ENCODE measurements at places on chromosomes 5 and 9. TPM values are rescaled to one million over a fixed set of nuclear protein-coding genes. Genes with fewer than 3 reads are reported as not detected.

- DNase-seq = no peak
These were observed 117.7 kb downstream of the GAS1 start for GRCh38 chr9:86829496-86830046.

DNA sequence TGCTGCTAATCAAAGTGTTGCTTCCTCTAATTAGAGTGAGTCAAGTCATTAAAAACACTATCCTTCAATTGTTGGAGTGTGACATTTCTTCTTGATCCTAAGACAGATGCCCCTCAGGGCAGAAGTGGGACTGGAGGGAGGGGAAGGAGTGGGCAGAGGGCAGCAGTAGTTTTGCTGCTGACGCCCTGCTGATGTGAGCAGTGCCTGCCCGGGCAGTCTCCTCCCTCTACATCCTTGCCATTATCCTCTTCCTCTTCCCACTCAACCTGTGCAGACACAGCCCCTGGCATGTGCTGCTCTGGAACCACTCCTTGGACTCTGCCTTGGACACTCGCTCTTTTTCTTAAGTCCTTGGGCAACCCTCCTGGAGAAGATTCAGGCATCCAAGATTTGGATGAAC, 232.5 kb downstream of the HSPA4 start:
- no peak for DNase-seq

DNA sequence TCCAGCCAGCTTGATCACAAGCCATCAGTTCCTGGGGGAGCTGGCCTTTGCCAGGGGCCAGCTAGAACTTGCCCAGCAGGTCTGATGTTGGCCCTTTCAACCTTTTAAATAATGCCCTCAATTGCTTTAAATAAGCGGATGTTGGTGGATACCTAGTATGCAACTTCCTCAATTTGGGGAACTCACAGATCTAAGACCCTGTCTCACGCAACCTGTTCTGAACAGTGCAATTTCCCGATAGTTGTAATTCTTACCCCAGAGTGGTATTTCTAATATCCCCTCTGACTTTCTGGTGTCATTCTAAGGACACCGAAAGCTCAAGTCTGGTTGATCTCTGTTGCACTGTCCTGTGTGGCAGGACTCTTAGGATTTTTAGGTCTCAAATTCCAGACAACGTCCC, 23.1 kb downstream of the GALNT12 start:
- no peak for DNase-seq

DNA sequence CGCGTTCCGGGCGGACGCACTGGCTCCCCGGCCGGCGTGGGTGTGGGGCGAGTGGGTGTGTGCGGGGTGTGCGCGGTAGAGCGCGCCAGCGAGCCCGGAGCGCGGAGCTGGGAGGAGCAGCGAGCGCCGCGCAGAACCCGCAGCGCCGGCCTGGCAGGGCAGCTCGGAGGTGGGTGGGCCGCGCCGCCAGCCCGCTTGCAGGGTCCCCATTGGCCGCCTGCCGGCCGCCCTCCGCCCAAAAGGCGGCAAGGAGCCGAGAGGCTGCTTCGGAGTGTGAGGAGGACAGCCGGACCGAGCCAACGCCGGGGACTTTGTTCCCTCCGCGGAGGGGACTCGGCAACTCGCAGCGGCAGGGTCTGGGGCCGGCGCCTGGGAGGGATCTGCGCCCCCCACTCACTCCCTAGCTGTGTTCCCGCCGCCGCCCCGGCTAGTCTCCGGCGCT, at the start of gene DAPK1:
Gene DAPK1, plus strand, starts transcription at position 264 of the 442 bp plus-strand sequence. CDS start 1,211 bp downstream, outside the sequence.
- peak; percentile 84 for DNase-seq

DNA sequence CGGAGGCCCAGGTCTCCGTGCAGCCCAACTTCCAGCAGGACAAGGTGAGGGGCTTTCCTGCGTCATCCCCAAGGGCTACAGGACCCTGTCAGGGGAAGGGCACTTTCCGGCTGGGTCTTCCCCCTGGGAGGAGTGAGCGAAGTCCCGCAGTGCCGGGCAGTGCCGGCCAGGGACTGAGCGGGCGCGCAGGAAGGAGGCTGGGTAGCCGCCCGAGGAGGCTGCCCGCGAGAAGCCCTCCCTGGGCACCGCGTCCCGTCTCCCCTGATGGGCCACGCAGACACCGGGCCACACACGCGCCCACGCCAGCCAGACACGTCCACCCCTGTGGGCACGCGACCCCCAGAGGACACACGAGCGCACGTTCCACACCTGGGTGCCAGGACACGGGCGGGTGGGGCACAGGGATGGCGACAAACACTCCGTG, 357 bp downstream of the PTGDS start:
- DNase-seq = no peak

- DNase-seq = no peak
These were observed 16.5 kb downstream of the GRXCR2 start for GRCh38 chr5:145856285-145856818.

- no peak for DNase-seq
These were observed 116.6 kb downstream of the AOPEP start for GRCh38 chr9:94843134-94843533.

- no peak for DNase-seq
These were observed 3.6 kb upstream of the NR5A1 start for GRCh38 chr9:124510650-124511425.

DNA sequence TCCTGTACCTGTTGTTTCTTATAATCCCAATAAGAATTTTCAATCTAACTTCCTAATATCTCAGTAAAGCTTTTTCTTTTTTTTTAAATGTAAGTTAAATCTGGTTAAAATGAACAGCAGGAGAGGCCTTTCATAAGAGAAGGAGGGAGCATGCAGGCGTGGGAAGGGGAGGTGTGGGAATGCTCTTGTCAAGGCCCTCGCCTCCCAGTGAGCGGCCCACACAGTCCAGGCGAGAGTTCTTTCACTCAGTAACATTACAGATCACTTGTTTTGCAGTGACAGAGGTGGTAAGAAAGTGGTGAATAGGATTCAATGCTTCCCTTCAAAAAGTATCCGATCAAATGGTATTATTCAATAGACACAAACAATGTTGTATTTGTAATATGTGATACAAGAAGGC, 125.0 kb downstream of the EPB41L4A start:
- no peak for DNase-seq

DNA sequence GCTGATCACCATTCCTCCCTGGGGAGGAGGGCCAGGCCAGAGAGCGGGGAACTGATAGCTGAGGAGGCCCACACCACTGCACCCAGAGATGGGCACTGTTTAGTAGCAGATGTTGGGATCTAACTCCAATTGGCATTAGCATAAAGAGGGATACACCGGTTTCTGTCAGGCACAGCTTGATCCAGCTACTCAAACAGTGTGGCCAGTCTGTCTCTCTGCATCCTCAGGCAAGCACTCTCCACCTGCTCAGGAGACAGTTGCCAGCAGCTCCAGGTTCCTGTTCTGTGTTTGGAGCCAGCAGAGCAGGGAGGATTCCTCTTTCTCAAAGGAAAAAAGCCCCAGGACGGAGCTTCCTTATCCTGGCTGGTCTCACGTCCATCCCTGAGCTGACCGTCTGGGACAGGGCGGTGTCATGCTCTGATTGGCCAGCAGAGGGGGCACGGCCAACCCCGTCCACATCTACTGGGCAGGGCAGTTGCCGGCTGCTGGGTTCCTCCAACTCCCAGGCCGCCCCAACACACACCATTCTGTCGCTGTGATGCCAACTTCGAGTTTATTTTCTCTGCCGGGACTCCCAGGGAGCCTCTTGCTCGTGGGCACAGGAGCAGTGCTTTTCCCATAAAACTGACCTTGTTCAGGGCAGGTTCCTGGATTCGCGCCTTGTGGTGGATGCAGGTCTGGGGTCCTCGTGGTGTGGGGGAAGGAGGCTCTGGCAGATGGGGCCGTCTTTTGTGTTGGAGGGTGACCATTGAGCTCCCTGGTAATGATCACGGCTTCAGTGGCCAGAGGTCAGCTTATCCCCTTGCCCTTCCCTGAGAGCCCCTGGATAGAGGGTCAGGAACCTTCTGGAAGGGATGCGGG, 47.9 kb downstream of the COL5A1 start:
- peak; percentile 79 for DNase-seq

- DNase-seq = no peak
These were observed 11.6 kb upstream of the PRR16 start for GRCh38 chr5:120452471-120452870.

Gene PCSK1
- total RNA-seq = 0.05 TPM
